Anterior cingulate cortex (tissue), 58 donors: ENCODE measurements at places on chromosomes 12 and 14.

DNA sequence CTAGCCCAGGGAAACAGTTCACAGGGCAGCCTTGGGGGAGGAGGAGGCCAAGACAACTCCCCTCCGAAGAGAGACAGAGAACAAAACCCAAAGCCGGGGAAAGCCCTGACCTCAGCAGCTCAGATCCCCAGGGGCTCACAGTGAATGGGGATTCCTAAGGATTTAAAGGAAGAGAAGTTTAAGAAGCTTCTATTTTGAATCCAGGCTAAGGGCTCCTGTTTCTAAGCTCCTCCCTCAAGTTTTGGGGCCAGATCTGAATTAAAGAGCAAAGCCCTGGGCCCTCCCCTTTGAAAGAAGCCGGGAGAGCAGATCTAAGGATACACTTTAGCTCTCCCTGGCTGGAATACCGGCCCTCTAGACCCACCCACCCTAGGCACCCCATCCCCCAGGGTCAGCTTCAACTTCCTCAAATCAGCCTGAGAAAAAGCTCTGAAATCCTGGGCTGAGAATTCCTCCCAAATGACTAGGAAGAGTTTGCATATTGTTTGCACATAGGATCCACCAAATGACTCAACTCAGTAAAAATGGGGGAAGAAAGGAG lies 3.9 kb downstream of the KDM2B start:
- DNase-seq: no peak

GRCh38 chr12:16187660-16188059 lies 89.8 kb downstream of the SLC15A5 start:
- DNase-seq: no peak

DNA sequence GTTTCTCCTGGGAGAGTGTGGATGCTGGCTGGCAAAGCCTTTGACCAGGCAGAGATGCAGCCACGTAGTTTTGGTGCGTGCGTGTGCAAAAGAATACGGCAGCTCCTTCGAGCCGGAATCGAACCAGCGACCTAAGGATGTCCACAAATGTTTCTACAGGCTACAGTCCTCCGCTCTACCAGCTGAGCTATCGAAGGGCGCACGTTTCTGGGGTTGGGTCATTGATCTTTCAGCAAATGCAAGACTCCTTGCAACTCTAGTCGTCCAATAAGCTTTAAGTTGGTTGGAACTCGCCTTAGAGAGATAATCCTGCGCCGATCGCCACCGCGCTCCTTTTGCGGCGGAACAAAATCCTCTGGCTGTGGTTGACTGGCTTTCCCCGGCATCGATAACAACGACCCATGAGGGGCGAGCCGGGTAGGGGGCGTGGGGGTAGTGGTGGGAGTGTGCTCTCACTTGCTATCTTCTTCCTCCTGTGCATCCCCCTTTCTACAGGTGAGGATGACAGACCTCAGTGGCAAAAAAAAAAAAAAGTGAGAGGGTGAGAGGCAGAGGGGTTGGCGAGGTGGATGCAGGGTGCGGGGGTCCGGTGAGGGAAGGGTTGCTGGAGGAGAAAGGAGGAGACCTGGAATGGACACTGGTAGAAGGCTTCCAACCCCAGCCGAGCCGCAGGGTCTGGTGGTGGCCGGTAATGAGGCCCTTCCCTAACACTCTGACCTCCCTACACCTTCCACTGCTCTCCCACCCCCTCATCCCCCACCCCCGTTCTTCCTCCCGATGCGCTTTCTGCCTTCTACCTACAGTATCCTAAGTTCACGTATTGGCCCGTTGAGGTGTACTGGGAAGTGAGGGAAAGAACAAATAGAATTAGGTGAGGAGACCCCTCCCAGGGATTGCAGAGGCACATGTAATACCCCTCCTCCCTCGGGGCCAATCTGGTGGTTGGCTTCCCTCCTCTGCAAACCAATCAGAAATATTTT lies 11.8 kb upstream of the OR6S1 start:
- DNase-seq: no peak

GRCh38 chr12:115268451-115268850 lies 584.5 kb upstream of the TBX3 start:
- DNase-seq: no peak

GRCh38 chr14:103806805-103807204 lies 40.6 kb downstream of the PPP1R13B start:
- DNase-seq: no peak

- no peak for DNase-seq
Observed at GRCh38 chr12:2580821-2581220, 213.9 kb upstream of the FKBP4 start.

DNA sequence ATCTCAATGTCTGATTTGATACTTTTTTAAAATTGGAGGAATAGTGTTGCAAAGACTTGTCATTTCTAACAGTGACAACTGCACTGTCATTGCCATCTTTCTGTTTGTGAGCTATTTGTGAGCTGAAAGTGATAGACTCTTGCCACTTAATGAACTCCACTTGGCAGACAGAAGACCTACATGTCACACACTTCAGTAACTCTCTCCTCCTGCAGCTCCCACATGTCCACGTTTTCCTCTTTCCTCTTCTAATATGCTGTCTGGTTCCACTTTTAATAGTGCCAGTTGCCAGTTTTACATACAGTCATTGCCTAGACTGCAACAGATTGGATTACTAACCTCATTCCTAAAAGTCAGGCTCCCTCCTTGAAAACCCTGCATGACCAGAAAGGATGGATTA lies 121.5 kb downstream of the CAPZA3 start:
- DNase-seq: no peak

DNA sequence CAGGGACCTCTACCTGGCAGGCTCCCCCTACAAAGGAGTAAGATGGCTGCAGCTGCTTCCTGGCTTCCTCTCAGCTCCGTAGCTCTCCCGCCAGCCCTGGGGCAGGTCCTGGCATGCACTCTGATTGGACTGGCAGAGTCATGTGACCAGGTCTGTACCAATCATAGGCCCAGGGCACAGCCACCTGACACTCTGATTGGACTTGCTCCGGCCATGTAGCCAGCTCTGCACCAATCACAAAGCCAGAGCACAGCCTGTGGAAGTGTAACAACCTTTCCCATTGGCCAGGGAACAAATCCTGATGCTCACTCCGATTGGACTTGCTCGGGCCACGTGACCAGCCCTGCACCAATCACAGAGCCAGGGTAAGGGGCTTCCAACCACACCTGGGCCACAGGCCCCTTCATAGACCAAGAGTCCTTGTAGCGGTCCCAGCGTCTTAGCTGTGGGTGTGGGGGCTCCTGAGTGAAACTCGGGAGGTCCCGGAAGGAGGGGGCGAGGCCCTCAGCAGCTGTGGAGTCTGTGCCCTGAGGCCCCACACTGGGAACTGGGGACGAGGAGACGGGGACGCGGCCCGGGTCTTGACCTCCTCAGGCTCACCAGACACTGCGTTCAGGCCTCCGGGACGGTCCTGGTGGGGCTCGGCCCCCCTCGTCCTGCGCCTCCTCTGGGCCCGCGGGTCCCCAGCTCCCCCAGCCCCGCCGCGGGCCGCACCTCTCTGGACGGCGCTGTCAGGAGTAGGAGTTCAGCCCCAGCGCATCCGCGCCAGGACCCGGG lies 210.6 kb downstream of the ADGRD1 start:
- DNase-seq: no peak

DNA sequence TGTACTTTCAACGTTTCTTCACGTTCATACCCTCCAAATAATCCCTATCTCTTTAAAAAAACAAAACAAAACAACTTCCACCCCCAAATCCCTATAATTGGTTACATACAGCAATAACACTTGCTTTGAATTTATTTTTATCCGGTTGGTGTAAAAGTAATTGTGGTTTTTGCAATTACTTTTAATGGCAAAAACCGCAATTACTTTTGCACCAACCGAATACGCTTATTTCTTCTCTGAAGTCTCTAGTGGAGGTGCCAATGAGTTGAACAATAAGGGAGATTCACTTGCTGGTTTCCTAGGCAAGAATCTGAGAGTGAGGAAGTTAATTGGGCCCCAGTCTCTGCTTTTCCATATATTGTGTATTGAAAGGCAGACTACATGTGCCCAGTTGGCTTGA lies 133.3 kb downstream of the DACT1 start:
- DNase-seq: no peak

GRCh38 chr12:84572196-84572595 lies 340.4 kb downstream of the SLC6A15 start:
- no peak for DNase-seq

GRCh38 chr12:6914947-6915788 lies 788 bp downstream of the ENO2 start:
- peak; percentile 32 for DNase-seq

- no peak for DNase-seq
Observed at GRCh38 chr12:88111074-88111652, 30.7 kb downstream of the CEP290 start.

DNA sequence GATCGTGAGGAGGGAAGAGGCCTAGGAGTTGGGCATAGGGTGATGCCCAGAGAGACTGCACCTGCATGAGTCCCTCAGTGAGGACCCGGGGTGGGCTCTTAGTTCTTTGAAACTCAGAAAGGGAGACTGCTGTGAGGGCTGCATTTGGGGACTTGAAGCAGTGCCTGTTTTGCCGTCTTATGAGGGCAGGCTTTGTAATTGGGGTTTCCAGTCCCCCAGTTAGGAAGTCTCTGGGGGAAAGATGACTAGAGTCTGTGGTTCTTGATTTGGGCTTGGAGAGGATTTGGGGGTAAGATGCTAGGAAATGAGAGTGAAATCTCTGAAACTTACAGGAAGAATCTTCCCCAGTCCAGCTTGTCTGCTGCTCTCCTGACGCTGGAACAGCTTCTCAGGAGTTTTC lies 99.6 kb downstream of the ARF6 start:
- DNase-seq: no peak

DNA sequence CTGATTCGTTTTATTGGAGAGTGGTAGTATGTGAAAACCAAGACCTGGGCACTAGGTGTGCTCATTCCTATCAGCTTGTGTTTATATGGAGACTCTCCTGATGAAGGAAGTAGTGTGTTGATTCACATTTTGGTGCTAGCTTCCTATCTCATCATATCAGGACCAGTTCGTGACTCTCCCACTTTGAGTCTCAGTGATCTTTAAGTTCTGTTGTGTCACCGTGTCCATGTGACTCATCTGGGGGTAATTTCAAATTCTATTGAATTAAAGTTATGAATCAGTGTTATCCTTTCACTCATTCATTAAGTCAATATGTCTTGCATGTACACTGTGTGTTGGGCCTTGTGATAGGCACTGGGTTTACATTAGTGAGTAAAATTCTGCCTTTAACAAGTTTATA lies 180.2 kb downstream of the CACNA1C start:
- DNase-seq: no peak

DNA sequence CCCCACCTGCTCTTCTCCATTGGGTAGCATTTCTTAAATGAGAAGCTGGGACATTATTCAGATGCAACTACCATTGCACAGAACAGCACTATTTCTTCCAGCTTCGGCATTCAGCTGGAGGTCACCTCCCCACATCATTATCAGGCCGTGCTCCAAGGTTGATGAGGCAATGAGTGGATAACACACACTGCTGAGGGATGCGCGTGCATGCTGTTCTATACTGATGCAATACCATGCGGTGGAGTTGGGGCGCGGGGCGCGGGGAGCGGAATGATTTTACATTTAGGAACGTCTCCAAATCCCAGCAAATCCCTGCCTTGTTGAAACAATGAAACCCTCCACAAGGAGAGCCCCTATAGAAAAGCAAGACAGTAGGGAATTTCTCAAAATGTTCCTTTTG lies 283.4 kb downstream of the GRIN2B start:
- no peak for DNase-seq

GRCh38 chr12:128531170-128531569 lies 264.2 kb downstream of the TMEM132C start:
- DNase-seq: no peak

- no peak for DNase-seq
Observed at GRCh38 chr14:68474741-68475140, 318.1 kb downstream of the ZFP36L1 start.

DNA sequence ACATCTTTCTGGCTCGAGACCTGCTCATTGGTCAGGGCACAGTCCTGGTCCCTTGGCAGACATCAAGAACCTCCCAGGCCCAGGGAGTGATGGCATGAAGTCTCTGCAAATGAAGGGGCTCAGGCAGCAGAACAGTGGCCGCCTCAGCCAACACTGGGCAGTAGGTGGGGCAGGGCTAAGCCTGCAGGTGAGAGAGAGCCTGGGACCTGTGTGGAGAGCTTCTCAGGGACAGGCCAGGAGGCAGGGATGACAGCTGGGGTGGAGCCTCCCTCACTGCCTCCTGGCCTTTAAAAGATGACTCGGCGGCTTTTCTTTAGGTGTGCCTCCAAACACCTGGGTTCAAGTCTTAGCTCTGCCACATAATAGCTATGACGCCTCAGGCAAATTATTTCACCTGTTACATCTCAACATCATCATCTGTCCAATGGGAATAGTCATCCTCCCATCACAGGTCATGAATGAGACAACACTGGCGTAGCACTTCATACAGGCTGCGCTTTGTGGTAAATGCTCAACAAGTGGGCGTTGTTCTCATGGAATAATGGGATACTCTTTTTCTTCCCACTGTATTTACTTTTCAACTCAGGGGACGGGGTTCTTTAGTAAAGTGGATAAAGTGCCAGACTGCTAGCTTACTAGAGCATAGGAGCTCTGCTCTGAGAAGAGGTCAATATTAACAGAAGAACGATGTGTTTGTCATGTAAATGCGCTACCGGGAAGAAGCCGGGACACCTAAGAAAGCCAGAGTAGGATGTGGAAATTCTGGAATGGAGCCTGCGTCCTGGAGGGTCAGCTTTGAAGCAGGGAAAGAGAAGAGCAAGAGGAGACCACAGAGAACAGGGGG lies 277.4 kb downstream of the FOXN3 start:
- DNase-seq: no peak

GRCh38 chr14:75835737-75836136 lies 146.1 kb downstream of the TGFB3 start:
- no peak for DNase-seq

GRCh38 chr14:59939828-59940227 lies 19.9 kb downstream of the LRRC9 start:
- no peak for DNase-seq

GRCh38 chr14:95245334-95245733 lies 74.4 kb downstream of the CLMN start:
- no peak for DNase-seq

DNA sequence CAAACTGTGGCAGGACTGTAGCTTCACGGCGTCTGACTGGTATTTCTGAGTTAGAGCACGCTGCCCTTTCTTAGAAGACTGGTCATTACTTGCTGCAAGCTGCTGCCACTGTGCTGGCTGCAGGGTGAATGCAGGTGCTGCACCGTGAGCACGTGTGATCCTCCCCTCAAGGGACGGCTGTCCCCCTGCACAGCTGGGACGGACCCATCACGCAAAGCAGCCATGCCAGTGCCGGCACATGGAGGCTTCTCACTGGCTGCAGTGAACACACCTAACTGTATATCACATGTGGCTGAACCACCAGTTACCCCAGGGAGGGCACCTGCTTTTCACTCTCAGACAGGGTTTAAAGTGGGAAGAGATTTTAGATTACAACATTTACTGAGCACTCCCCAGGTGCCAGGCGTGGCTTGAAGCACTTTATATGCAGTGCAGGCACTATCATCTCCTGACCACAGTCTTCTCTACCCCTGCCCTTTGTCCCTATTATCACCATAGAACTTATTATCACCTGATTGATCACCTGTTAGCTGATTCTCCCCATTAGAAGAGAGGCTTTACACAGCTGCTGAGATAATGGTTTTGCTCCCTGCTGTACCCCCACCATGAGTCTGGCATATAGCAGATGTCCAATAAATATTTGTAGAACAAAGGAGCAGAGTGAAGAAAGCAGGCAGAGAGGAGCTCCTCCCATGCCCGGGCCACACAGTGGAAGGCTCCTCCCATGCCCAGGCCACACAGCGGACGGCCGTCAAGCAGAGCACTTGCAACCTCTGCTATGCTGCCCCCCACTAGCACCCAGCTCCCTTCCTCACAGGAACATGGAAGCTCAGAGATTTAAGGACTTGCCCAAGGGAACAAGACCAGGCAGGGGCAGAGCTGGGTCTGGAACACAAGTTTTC lies 25.9 kb downstream of the SLC25A47 start:
- no peak for DNase-seq
